ENCODE measurements at places on chromosomes 13 and 19. TPM values are rescaled to one million over a fixed set of nuclear protein-coding genes. Genes with fewer than 3 reads are reported as not detected.
A peak's percentile ranks its signal among the peaks of the same experiment; 100 is the strongest.

GRCh38 chr19:30557212-30557611, 185.0 kb downstream of the ZNF536 start:
- DNase-seq: no peak

DNA sequence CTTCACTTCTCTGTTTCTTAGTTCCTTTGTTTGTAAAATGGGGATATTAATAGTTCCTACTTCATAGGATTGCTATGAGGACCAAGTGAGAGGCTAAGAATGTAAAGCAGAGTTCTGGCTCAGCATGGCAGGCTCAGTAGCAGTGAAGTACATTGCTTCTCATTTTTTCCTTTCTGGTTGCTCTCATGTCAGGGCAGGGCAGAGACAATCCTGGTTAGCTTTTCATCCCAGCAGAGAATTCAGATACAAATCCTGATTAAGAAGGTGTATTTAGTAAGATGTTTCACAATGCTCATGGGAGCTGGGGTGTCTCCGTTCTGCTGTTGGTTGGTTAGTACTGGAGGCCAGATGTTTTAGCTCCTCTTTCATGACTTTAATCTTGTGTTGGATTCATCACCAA, 42.9 kb downstream of the WASF3 start:
- DNase-seq: no peak

Gene DAND5
- not detected for total RNA-seq

DNA sequence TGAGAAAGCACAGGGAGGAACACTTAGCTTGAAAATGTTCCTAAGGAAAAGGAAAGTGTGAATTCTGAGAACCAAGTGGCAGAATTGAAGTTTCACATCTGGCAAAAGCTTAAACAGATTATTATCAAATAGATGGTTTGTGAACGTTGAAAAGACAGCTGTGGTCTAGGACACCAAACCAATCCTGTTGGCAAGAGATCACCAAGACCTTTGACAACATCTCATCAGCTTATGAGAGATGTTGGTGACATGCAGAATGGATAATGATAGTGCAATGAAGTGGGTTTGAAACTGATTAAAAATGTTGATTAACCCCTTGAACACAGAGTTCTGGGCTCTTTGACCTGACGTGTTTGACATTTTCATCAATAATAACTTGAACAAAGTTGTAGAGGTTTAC, 74.6 kb upstream of the GPR183 start:
- no peak for DNase-seq

- DNase-seq: peak; percentile 76
Measured at GRCh38 chr19:18091217-18091608, 4.5 kb upstream of the IL12RB1 start.

GRCh38 chr19:2813235-2814160, 6.2 kb upstream of the ZNF554 start:
- DNase-seq: no peak

- no peak for DNase-seq
Measured at GRCh38 chr13:50990065-50990817, 80.7 kb downstream of the RNASEH2B start.

DNA sequence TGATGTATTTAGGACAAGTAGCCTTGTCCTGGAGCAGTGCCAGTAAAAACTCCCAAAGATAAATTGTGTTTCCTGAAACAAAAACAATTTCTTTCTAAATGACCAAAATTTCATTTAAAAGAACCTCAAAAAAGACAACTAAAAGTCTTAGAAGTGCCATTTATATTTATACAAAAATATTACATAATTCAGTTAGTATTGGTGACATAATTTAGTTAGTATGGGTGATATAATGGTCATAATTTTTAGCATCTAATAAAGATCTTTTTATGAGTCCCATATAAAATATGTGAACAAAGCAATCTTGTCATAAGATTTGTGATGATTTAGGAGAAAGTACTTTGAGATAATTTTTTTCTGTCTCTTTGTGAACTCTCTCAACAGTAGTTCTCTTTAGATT, 76.0 kb downstream of the ELF1 start:
- no peak for DNase-seq

DNA sequence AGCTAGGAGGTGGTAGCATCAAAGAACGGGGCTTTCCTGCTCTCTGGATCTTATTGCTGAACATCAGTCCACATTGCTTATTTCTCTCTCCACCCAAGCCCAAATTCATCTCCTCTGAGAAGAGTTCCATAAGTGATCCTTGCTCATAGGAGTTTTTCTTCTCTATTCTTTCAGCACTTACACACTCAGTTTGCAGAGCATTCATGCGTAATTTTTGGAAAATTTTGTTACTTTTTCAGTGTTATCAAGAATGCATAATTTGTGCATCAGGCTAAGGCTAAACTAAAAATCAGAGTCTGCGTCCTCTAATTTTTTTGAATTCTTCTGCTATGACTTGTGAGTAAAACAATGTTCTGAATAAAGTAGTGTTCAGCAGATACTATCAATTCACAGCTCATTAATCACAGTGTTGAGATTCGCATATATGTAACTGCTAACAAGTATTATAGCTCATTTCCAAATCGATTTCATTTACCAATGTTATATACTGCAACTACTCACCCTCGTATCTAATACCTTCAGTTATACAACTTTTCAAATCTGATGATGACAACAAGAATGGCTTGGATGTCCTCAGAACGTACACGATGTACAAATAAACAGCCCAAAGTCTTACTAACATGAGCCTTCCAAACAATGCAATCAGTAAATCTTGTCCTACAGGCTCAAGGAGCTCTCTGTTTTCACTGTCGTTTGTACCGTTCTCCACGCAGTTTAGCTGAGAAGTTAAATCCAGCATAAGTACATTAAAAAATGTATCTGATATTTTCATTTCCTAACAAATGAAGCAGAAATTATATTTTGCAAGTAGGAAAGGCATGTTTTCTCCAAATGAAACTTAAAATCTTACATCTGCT, 36.4 kb upstream of the STARD13 start:
- DNase-seq: no peak

Gene ITM2B
- 704 TPM for total RNA-seq

DNA sequence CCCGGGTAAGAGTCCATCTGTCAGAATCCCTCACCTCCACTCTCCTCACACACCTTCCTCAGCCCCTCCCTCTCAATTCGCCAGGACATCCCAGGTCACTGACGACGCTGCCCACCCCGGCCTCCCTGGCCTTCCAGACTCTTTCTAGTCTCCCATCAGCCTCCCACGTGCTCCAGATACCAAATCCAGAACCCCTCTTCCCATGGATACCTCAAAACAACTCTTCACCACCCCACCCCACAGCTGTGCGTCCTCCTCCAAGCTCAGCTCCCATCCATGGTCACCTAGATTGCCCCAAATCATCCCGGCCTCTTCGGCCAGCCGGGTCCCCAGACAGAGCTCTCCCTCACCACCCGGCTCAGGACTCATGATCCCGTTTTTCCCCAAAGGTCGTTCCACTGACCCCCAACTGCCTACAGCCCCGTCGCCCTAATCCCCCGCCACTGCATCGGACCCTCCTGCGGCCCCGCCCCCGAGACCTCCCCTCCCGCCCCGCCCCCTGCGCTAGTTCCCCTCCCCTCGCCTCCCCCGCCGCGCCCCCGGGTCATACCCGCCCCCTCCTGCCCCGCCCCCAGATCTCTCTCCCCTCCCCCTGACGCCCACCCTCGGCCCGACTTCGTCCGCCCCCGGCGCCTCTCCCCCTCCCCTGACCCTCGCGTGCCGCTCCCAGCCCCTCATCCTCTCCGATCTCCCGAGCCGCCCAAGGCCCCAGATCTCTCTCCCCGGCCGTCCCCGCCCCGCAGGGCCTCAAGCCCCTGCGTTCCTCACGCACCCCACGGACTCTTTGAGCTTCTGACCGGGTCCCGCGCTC, 546 bp downstream of the UBXN6 start:
- DNase-seq: peak; percentile 77

DNA sequence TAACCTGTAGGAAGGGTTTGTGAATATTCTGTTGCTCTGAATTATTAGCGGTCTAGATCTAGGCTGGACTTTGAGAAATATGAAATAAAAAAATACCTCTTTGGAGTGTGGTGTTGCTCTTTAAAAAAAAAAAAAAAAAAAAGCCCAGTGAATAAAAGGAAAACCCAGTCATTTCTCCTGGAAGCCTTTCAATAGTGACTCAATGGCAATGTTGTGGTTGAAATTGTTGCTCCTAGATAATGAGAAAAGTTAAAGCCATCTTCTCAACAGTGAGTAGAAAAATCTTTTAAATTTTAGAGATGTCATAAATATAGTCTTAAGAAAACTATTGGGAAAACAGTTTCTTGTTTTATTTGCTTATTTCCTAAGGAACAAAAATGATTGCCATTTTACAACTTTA, 135.3 kb downstream of the RFC3 start:
- DNase-seq: no peak

- DNase-seq: no peak
Measured at GRCh38 chr13:89554801-89555200, 1792.7 kb upstream of the MIR17HG start.

DNA sequence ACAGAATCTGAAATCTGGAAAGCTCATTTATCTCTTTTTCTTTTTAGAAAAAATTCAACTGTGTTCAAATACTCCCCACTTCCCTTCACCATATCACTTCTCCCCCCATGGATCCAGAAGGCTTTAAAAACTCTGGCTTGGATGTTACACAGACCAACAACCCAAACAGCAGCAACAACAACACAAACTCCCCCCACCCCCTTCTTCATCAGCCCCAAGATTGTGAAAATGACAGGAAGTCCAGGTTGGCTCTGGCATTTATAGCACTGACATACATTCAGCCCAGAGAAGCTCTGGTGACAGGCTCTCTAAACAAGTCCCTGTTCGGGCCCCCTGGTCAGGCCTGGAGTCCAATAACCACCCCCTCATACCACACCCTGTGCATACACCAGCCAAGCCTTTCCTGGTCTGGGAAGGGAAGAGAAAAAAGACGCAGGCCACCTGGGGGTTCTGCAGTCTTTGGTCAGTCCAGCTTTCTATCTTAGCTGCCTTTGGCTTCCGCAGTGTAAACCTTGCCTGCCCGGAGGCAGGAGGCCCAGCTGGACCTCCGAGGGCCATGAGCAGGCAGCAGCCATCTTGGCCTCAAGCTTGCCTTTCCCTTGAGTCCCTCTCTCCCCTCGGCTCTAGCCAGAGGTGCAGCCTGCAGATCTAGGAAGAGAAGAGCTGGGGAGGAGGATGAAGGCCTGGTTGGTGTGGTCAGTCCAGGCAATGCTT, 6.8 kb downstream of the CDX2 start:
- DNase-seq: no peak

GRCh38 chr13:28671126-28671792, 12.3 kb downstream of the POMP start:
- DNase-seq: no peak

Gene DIAPH3
- 0.31 TPM for total RNA-seq

Gene ZNF626
- total RNA-seq: 19.7 TPM

DNA sequence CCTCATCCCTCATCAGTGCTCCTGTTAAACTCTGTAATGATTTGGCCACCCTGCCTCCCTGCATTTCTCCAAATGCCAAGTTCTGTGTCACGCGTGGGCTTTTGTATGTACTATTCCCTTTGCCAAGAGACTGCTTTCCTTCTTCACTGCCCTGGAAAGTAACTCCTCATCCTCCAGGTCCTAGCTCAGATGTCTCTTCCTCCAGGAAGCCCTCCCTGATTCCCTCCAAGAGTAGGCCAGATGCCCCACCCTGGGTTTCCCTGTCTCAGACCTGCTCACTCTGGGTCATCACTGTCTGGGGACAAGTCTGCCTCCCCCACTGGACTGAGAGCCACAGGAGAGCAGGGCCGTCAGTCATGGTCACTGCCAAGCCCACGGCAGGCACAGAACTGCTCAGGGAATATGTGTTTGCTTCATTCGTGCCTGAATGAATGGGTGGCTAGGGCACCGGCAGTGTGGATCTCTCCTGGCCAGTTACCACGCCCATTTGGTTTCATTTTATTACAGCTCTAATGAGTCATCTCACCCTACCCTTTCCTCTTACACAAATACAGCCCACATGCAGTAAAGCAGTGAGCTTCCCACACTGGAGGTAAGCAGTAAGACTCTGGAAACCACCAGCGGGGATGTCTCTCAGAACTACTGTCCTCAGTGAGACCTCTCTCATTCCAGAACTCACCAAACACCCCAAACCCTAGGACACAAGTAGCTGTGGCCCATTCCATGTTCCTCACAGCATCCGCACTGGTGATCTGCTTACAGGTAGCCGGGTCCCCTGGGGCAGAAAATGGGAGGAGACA, 12.1 kb upstream of the GPR4 start:
- DNase-seq: no peak

- DNase-seq: no peak
Measured at GRCh38 chr19:46350758-46351159, 3.9 kb downstream of the PPP5C start.

DNA sequence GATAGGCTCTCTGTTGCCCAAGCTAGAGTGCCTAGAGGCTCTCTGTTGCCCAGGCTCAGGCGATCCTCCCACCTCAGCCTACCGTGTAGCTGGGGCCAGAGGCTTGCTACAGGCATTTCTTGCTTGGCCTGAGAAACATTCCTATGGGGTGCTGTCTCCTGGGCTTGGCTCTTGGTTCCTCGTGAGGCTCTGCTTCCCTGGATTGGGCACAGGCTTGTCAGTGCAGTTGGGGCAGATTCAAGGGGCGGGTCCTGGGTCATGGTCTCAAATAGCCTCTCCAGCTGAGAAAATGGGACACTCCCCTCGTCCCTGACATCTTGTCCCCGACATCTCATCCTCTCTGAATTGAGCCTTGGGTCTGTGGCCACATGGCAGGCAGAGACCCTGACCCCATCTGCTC, 4.9 kb downstream of the TSSK6 start:
- no peak for DNase-seq

- DNase-seq: no peak
Measured at GRCh38 chr13:39960191-39960590, 304.7 kb downstream of the COG6 start.

DNA sequence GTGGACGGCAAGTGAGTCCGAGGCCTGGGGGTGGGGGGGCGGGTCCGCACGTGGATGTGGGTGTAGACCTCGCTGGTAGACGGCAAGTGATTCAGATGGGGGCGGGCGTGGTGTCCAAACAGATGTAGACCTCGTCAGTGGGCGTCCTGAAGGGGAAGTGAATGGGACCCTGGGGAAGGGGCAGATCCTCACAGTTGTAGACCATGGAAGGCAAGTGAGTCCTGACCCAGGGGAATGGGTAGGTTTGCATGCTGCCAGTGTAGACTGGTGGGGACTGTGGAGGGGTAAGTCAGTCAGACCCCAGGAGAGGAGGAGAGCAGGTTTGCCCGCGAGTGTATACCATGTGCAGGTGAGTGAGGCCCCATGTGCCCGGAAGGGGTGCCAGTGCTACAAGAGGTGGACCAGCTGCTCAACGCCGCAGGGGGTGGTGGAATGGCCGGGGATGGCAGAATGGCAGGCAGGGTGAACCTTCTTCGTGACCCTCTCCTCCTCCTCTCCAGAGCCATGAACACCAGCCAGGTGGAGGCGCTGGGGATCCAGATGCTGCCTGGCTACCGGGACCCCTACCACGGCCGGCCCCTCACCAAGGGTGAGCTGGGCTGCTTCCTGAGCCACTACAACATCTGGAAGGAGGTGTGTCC, 22.1 kb downstream of the COLGALT1 start:
- DNase-seq: no peak

GRCh38 chr19:50875795-50876422, 2.7 kb downstream of the KLK2 start:
- no peak for DNase-seq

DNA sequence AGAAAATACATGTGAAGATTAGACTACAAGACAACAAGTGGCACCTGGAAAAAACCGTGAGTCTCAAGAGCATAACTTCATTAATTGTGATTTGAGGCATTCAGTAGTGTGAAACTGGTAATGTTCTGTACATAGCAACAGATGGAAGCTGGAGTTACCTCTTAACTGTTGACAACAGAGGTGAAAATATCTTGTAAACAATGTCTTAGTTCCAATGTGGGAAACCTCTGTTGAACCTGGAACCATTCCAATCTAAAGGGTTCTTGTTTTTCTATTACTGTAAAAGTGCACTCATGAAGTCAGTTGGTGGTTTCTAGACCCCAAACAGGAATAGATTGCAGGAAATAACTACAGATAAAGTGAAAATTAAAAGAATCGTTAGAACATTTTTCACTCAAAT, 728.4 kb downstream of the SLITRK1 start:
- no peak for DNase-seq
